ENCODE measurements at places on chromosomes 7 and 10. TPM values are rescaled to one million over a fixed set of nuclear protein-coding genes. Genes with fewer than 3 reads are reported as not detected.

The GIMAP2 gene
- 9.2 TPM for total RNA-seq

The VIPR2 gene
- total RNA-seq = 11.7 TPM

The PHKG1 gene
- 18.7 TPM for total RNA-seq

The LIPF gene
- total RNA-seq = not detected

The HYAL4 gene
- total RNA-seq = not detected

The TMEM229A gene
- total RNA-seq = 0.71 TPM

The PRKG1 gene
- total RNA-seq = 69.6 TPM

The MACROH2A2 gene
- total RNA-seq = 6.4 TPM

The SFRP4 gene
- 3.2 TPM for total RNA-seq

The TAC1 gene
- 14.4 TPM for total RNA-seq

The CDHR1 gene
- total RNA-seq = 0.27 TPM

The VWA2 gene
- 0.36 TPM for total RNA-seq

The PDK4 gene
- 411 TPM for total RNA-seq

The IPMK gene
- total RNA-seq = 5.6 TPM

The RASSF4 gene
- 61.7 TPM for total RNA-seq

The ZWINT gene
- 2.9 TPM for total RNA-seq

The TWNK gene
- 3.9 TPM for total RNA-seq

The FAM171A1 gene
- total RNA-seq = 4.3 TPM

The TYSND1 gene
- total RNA-seq = 7.9 TPM

The GARIN1A gene
- 2.5 TPM for total RNA-seq

The AGR2 gene
- not detected for total RNA-seq

The IFIT2 gene
- 6.8 TPM for total RNA-seq

The ERV3-1 gene
- 9.6 TPM for total RNA-seq

The C10orf105 gene
- not detected for total RNA-seq

The CCSER2 gene
- 101 TPM for total RNA-seq

The COBL gene
- 10.0 TPM for total RNA-seq

The CCDC172 gene
- total RNA-seq = not detected

The PILRA gene
- 5.0 TPM for total RNA-seq

The FAM131B gene
- total RNA-seq = 6.7 TPM

The EGFR gene
- 42.8 TPM for total RNA-seq

The ICA1 gene
- total RNA-seq = 8.2 TPM
